PC-9 (cell line): ENCODE measurements at places on chromosomes 7 and 10. TPM values are rescaled to one million over a fixed set of nuclear protein-coding genes. Genes with fewer than 3 reads are reported as not detected.

The GPER1 gene
- 0.37 and 0.85 TPM in 2 replicates for total RNA-seq

GRCh38 chr10:86205306-86206239 lies 161.0 kb downstream of the GRID1 start:
- no peak for DNase-seq
- no peak overlapping the region for H3K27ac ChIP-seq
- H3K4me3 ChIP-seq, result no peak overlapping the region
- H3K4me1 ChIP-seq, result no peaks in the 10 kb centered on the region

DNA sequence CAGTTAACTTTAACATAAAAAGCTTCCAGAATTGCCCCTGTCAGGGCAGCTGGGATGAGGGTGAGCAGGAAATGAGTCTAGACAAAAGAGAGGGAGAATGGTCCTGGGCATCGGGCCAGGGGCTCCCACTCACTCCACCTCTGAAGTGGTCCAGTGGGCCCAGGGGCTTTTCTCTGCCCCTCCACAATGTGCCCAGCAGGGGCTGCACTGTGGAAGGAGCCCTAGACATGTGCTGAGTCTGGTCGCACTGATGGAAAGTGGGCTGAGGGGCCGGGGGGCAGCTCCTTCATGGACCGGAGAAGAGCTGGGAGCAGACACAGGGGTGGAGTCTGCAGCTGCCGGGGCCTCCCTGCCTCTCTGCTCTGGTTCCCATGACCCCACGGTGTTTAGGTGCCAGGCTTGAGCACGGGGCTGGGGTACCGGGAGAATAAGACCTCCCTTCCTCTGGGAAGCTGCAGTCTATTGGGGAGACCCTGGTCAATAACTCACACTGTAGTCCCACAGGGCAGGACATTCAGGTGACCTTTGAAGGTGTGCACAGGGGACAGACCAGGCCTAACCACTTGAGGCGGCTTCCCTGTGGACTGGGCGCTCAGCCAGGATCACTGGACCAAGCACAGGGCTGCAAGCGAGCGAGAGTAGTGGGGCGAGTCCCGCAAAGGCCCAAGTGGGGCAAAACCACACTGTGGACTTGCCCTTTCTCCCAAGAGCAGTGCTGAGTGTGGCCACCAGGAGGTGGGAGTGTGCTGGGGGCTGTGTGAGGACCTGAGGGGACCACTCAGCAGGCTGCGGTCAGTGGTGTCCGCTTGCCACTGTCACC lies 6.1 kb downstream of the ADCY1 start:
- no peak overlapping the region for H3K27ac ChIP-seq
- no peak overlapping the region for H3K4me3 ChIP-seq
- H3K4me1 ChIP-seq, result no peaks in the 10 kb centered on the region
- peaks cover 93% of the 10 kb centered on the region for H3K27me3 ChIP-seq
- no peak for DNase-seq

- no peaks in the 10 kb centered on the region for H3K4me1 ChIP-seq
- no peak for DNase-seq
- H3K4me3 ChIP-seq, result no peak overlapping the region
- no peaks in the 10 kb centered on the region for H3K27me3 ChIP-seq
- no peaks in the 10 kb centered on the region for H3K36me3 ChIP-seq
These were observed 269.6 kb downstream of the ELFN1 start for GRCh38 chr7:1939434-1940401.

DNA sequence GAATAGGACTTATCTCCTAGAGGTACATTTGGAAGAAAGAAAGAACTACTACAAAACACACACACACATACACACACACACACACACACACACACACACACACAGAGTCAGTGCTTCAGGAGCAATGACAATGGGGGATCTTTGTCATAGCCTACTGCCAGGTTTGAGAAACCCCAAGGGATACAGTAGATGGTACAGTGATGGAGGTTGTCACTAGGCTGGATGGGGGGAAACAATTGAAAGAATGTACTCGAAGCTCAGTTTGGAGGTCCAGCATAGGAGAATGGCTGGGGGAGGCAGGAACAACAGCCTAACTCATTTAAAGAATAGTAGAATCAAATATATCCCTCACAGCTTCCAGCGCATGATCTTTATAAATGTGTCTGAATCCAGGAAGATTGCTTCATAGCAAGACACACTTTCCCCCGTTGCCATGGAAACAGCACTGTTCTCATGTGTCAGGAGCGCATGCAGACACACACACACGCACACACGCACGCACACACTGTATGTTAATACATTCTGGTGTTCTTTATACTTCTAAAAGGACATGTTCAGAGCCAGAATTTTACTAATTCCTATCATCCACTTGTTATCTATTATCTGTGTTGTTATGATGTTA lies 32.6 kb upstream of the ZNRF2 start:
- H3K27ac ChIP-seq, result no peak overlapping the region
- no peak for DNase-seq
- H3K27me3 ChIP-seq, result no peaks in the 10 kb centered on the region
- H3K4me1 ChIP-seq, result peaks cover 15% of the 10 kb centered on the region

DNA sequence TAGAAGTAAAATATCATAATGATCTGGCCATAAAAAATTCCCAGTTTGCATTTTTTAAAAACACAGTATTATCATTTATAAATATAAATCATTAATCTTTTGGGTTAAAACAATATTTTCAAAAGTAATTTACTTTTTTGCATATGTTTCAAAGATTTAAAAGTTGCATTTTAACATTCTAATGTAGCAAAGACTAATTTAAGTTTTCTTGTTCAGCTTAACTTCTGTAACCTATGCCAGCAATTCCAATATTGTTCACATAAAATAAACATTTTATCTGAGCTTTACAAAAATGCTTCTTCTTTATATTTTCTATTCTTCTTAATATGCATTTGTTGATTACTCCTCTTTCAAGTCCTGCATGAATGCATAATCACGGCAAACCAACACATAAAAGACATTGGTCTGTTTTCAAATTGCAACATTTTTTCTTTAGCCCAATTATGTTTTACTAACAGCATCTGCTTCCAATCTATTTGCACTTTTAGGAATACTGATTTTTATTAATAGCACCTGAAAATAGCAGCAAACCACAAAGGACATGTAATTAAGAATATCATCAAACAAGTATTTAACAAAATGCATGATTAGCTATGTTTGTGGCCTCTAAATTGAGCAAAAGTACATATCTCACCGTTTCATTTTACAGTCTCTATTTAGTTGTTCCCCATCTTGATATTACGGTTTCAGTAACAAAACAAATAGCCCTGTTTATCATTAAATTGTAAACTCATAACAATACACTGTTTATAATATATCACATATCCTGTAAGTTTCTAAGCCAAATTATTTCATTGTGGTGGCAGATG lies 286.9 kb upstream of the NFE2L3 start:
- no peak for DNase-seq
- H3K36me3 ChIP-seq, result no peaks in the 10 kb centered on the region
- H3K27me3 ChIP-seq, result peaks cover 25% of the 10 kb centered on the region
- no peak overlapping the region for H3K27ac ChIP-seq
- no peak overlapping the region for H3K4me3 ChIP-seq

- no peak overlapping the region for H3K27ac ChIP-seq
- no peaks in the 10 kb centered on the region for H3K36me3 ChIP-seq
- no peak overlapping the region for H3K4me3 ChIP-seq
- H3K4me1 ChIP-seq, result no peaks in the 10 kb centered on the region
- DNase-seq, result no peak
These were observed 145.4 kb upstream of the FAM171A1 start for GRCh38 chr10:15516256-15517085.

GRCh38 chr7:106952658-106953231 lies 87.7 kb downstream of the PIK3CG start:
- H3K27ac ChIP-seq, result no peak overlapping the region
- H3K27me3 ChIP-seq, result no peaks in the 10 kb centered on the region; the same call in 1 of the 2 replicates
- no peak for DNase-seq
- H3K4me1 ChIP-seq, result no peaks in the 10 kb centered on the region

DNA sequence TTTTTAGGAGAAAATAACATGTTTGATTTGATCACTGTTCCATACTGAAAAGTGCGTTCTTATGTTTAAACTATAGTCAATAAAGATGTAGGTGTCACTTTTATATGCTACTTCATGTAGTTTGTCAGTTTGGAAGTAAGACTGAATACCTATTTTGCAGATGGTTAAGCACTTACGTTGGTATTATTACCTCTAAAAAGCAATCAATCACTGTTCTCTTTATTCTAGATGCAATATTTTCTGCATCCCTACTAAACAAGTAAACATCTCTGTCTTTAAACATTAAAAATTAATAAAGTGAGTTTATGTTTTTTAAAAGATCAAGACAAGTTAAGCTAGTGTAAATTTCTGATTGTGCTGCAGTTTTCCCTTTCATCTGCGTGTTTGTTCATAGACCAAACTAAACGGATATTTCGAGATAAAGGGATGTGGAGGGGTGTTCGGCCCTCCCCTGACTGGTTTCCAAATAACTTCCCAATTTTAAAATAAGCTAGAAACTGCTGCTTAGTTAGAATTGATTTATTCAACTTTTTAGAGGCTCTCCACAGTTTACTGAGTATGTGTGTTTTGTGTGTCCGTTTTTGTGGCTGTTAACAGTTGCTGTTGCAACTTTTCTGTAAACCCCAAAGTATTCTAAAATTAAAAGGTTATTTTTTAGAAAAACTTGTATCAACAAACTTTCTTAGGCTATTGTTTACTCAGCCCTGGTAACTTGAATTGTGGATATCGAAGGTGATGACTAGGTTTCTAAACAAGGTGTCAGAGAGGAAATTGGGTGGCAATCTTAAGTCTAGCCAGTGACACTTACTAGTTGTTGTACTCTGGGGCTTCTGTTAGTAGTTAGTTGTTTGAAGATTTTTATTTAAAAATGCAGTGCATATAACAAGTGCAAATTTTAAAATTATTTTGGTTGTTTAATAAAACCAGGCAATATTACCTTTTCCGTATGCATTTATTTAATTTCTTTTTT lies 974 bp downstream of the KIF11 start:
- no peaks in the 10 kb centered on the region for H3K27me3 ChIP-seq
- H3K36me3 ChIP-seq, result no peaks in the 10 kb centered on the region
- no peak for DNase-seq
- peaks cover 34% of the 10 kb centered on the region for H3K4me1 ChIP-seq
- H3K4me3 ChIP-seq, result peak overlapping the region; percentile 93

The SNCG gene
- total RNA-seq, result 99.4 and 144 TPM in 2 replicates

DNA sequence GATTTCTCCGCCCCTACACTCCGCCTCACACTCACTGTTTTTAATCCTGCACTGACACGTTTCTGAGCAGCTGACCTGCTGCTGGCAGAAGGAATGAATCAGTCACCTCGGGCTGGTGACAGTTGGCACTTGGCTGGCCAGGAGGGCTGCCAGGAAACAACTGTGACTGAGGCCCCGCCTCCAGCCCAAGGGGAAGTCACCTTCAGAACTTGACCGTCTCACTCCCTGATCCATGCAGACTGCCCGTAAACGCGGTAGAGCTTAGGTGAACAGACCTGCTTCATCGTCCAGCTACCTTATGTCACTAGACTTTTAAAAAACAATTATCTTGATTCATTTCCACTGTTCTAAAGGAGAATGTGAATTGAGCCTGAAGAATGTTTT lies 107.5 kb downstream of the DOCK1 start:
- DNase-seq, result peak; percentile 90
- peaks cover 31% of the 10 kb centered on the region for H3K4me1 ChIP-seq
- H3K36me3 ChIP-seq, result no peaks in the 10 kb centered on the region
